GF-D8 (cell line): ENCODE measurements at places on chromosomes 1 and 21.

DNA sequence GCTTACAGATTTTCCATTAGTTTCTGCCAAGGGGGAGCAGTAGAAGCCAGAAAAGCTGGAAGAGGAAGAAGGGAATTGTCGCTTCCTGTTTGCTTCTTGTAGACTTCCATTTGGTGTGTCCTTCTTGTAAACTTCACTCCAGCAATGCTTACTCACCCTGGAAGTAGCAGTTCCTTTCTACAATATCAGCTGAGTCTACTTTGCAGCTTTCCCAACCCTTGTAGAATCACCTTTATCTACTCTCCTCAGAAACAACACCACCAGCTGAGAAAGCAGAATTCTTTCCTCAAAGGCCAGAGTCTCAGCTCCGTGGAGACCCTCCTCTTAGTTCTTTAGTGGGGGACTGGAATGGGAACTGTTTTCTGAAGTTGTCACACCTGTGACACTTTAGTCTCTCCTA, 1136.7 kb upstream of the TMPRSS15 start:
- no peak for DNase-seq

GRCh38 chr21:43306911-43307676, 119.8 kb downstream of the SIK1 start:
- DNase-seq: no peak

- no peak for DNase-seq
Observed at GRCh38 chr1:22077728-22078127, 25.2 kb downstream of the CDC42 start.

DNA sequence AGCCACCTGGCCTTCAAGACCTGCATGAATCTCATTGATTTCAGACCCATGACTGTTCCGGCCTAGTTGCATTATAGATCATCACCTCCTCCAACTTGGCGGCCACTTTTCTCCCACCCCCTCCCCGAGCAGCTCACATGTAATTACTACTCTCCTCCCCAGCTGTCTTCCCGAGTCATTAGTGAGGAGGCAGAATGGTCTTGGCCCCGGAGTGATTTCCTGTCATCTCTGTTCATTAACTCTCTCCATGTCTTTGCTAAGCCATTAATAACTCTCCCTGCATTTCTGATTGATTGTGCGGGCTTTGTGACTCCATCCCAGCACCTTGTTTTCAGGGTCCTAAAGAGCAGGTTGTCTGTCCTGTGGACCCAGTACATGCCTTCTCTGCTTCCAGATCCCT, 75.6 kb upstream of the CNTN2 start:
- no peak for DNase-seq

- DNase-seq: no peak
Observed at GRCh38 chr1:90149101-90149500, 154.2 kb downstream of the ZNF326 start.

DNA sequence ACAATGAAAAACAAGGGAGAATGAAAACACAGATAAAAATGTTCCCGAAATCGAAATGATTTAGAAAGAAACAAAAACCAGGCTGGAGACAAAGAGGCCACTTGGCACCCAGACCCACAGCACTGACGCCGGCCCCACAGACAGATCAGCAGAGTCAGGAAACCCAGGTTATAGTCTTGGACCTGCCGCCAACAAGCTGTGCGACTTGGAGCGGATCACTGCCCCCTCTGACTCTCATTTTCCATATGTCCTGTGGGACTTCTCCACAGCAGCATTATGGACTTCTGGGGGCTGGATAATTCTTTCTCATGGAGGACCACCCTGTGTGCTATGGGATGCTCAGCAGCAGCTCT, 72.4 kb downstream of the MATN1 start:
- DNase-seq: no peak

DNA sequence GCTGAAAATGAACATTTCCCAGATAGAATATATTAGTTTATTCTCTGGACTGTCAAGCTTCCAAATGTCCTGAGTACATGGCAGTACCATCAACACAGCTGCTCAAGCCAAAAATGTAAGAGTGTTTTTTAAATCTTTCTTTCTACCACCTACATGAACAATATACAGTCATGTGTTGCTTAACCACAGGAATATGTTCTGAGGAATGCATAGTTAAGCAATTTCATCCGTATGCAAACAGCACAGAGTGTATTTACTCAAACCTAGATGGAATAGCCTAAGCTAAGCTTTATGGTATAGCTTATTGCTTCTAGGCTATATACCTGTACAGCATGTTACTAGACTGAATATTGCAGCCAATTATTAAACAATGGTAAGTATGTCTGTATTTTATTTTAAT, 561.9 kb upstream of the ADGRL4 start:
- no peak for DNase-seq

DNA sequence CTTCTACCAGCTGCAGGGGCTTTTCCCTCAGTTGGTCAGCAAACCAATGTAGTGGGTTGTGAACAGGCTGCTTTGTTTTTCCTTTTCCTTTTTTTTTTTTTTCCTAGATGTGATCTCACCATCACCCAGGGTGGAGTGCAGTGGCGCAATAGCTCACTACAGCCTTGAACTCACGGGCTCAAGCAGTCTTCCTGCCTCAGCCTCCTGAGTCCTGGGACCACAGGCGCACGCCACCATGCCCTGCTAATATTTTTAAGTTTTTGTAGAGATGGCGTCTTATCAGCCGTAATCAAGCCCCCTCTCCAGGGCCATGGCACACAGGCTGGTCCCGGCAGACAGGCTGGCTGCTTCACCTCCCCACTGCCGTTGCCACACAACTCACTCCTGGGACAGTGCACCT, 3.4 kb upstream of the TRIM11 start:
- DNase-seq: no peak

- no peak for DNase-seq
Observed at GRCh38 chr1:39898648-39899603, 2.8 kb downstream of the MYCL start.

DNA sequence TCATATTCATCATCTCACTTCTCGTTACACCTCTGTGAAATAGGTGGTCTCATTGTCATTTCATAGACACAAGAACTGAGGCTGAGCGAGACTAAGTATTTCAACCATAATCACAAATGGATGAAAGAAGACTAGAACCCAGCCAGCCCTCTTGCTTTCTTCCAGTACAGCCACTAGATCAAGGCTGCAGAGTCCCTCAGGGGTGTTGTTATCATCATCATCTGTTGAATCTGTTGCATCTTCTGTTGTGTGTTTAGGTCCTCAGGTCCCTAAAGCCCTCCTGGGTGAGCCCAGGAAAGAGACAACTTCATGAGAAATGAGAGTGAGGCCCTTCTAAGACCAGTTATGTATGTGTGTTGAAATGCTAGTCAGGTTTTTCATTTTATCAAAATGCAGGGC, 86.6 kb upstream of the ZNF326 start:
- DNase-seq: no peak

DNA sequence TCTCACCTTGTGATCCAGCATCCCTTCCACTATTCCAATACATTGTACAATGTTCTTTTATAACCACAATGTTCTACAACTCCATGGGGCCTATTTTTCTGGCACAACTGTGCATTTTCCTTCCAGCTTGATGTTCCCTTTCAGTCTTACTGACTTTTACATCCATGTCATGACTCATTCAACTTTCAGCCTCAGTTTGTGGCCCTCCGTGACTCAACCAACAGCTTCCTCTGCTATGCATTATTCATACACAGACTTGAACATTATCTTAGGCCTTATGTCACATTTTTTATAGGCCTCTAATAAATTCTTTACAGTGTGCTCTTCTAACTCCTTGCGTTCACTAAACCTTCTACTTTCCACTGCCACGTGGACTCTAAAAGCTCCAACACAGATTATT, 119.4 kb upstream of the PRMT6 start:
- DNase-seq: no peak

GRCh38 chr1:112144733-112145426, 155.4 kb upstream of the KCND3 start:
- DNase-seq: no peak

GRCh38 chr1:231636157-231636556, 9.6 kb downstream of the DISC1 start:
- DNase-seq: no peak

GRCh38 chr21:15775291-15775690, 45.5 kb downstream of the USP25 start:
- no peak for DNase-seq

DNA sequence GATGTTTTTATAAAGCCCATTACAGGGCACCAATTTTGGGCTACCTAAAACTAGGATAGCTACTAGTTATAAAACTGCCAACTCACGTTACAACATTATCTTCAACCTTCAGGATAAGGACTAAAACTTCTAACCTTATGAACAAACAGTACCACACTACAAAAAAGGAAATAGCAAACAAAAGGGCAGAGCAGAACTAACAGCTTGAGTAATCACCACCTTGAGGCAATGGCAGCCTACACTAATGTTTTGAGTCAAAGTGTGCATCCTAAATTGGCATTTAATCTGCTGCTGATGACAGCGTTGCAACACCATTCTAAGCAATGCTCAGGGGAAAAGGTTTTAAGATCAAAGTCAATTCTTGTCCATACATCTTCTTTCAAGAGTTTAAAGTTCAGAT, 27.2 kb downstream of the PTP4A2 start:
- no peak for DNase-seq

DNA sequence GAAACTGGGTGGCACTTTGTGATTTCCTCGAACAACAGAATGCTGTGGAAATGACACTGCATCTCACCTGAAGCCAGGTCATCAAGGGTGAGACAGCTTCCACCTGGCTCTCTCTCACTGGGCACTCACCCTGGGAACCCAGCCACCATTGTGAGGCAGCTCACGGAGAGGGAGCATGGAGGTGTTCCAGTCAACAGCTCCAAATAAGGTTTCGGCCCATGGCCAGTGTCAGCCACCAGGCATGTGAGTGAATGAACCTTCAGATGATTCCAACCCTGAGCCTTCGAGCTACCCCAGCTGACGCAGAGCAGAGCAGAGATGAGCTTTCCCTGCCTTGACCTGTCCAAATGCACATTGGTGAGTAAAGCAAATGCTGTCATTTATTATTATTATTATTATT, 58.1 kb downstream of the SYDE2 start:
- DNase-seq: no peak

GRCh38 chr1:241323514-241324195, 33.4 kb downstream of the RGS7 start:
- DNase-seq: no peak

DNA sequence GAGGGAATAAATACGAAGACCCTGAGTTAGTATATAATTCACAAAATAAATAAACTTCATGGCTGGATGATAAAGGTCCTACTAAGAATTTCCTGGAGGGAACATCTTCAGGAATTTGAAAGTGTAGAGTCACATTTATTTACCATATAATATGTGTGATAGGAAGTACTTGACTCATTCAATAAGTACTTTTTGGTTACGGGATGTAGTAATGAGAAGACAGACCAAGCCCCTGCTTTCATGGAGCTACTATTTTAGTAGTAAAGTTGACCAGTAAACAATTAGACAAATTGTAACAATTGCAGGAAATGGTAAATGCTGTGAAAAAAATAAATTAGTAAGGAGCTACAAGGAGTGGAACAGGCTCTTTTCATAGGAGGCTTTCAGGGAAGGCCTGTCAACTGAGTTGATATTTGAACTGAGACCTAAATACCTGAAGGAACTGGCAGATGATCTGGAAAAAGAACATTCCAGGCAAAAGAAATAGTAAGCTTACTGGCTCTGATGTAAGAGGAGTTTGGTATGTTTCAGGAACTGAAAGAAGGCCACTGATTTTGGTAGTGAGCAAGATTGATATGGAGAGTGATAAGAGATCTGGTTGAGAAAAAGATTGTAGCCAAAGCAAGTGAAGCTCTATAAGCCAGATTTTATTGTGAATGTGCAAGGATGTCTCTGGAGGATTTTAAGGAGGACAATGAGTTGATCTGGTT, 36.2 kb downstream of the CAMSAP2 start:
- DNase-seq: no peak

DNA sequence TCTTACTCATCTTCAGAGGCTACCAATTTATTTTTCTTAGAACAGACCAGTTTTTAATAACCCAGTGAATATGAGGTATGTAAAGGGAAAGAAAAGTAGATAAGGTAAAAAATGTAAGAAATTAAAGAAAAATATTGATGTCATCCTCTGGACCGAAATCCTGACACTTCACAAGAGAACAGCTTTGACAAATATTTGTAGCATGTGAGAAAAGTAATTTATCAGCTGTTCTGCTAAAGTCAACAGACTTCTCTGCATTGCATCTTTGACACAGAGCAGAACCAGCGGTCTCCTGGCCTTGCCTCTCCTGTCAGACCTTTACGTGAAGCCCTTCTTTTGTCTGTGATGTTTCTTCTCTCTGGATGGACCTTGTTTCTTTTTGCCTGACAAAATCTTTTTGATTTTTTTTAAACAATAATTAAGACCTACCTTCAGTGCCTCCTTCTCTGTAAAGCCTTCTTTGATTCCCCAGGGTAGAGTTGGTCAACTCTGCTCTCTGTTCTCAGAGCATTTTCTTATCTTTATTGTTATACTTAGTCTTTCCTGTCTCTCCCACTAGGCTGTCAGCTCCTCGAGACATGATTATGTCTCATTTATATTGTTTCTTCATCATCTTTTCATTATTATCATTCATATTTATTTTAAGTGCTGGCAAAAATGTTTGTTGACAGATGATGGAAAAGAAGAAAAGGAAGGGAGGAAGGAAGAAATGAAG, 35.4 kb downstream of the RGS4 start:
- DNase-seq: no peak

GRCh38 chr1:112396653-112397471, 848 bp downstream of the CTTNBP2NL start:
- DNase-seq: no peak

GRCh38 chr1:156009404-156009803, 11.3 kb downstream of the SSR2 start:
- DNase-seq: no peak

GRCh38 chr1:98221923-98222322, 301.1 kb upstream of the DPYD start:
- no peak for DNase-seq

DNA sequence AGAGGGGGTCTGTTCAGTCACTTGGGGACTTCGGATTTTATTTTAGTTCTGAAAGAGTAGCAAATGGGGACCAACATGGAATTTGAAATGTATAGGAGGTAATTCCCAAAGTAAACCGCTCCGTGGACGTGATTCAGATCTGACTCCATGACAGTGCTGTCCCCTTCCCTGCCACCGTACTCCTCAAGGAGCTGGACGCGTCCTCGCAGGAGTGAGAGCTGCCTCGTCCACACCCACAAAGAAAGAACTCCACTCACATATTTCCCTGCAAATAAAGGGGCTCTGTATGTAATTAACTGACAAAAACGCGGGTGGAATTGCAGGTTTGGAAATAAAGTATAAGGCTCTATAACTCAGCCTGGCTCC, 183.6 kb downstream of the ETS2 start:
- no peak for DNase-seq

GRCh38 chr1:221204055-221204833, 325.0 kb downstream of the HLX start:
- no peak for DNase-seq
